ENCODE measurements at places on chromosomes 2 and 18. TPM values are rescaled to one million over a fixed set of nuclear protein-coding genes. Genes with fewer than 3 reads are reported as not detected.

The CYBRD1 gene
- total RNA-seq: 2.4 TPM

The UPP2 gene
- total RNA-seq: not detected

The STEAP3 gene
- total RNA-seq: 16.0 TPM

The SLC23A3 gene
- not detected for total RNA-seq

The BMP10 gene
- total RNA-seq: not detected

The CGREF1 gene
- 1.0 TPM for total RNA-seq

The FAM161A gene
- 7.8 TPM for total RNA-seq

- no peak for DNase-seq
Measured at GRCh38 chr2:608297-608696, 68.9 kb downstream of the TMEM18 start.

GRCh38 chr18:57014772-57015413 is 132.0 kb upstream of the BOD1L2 start:
- no peak for DNase-seq

GRCh38 chr2:163255086-163255485 is 416.5 kb upstream of the KCNH7 start:
- DNase-seq: no peak

- DNase-seq: no peak
Measured at GRCh38 chr2:122205641-122206040, 450.2 kb downstream of the TSN start.

GRCh38 chr2:37713258-37713700 is 41.8 kb upstream of the CDC42EP3 start:
- DNase-seq: no peak

DNA sequence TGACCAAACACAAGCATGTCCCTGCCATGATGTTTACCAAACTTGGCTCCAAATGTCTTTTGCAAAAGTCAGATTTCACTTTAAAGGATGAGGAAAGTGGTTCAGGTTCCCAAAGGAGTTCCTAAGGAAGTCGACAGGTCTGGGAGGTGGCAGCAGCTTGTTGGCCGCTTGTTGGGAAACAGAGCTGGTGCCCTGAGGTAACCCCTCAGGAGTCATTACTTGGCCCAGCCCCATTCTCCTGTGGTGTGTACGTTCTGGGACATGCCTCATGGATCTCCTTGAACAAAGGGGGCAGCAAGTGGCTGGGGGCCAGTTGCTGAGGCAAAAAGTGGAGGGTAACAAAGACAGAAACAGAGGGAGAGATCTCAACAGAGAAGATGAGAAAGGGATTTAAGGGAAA is 10.9 kb downstream of the TMBIM1 start:
- DNase-seq: no peak

DNA sequence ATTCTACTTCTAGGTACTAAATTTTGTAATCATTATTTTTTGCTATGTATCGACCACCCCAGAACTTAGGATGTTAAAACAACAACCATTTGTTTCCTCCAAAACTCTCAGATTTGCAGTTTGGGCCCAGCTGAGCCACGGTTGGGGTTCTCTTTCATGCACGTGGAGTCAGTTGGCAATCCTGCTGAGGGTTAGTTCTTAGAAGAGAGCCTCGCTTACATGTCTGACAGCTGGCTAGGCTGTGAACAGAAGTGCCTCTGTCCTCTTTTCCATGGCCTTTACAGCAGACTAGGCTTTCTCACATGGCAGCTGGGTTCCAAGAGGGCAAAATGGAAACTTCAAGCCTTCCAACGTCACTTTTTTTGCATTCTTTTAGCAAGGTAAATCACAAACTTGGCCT is 9.3 kb upstream of the RGPD4 start:
- no peak for DNase-seq

GRCh38 chr18:35577045-35577848 is 4.3 kb upstream of the GALNT1 start:
- no peak for DNase-seq

DNA sequence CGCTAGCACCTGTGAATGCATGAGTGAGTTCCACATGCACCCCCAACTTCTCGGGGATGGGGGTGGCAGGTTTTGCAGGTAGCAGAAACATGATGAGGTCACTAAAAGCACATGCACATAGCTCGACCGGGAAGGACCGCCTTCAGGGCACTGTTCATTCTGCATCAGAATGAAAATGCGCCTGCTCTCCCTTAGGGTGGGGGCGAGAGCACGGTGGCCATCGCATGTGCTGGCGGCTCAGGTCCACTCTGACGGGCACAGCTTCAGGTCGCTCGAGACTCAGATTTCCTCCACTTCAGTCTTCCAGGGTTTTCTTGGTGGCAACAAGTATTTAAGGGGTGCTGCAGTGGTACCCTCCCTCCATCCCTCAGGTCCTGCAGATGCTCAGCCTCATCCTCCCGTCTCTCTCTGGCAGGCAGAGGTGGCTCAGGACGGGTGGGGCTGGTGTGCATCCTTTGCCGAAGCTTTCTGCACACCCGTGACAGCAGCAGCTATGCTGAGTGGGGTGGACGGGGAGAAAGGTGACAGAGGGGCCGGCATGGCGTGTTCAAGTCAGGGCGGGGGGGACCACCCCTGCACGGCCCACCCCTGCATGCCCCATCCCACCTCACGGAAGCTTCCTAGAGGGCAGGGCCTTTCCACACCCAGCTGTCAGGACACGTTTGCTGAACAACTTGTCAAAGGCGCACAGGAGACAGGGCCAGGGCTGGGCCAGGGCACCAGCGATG is 14.8 kb downstream of the KCNIP3 start:
- no peak for DNase-seq

GRCh38 chr2:207155516-207156444 is 10.0 kb downstream of the KLF7 start:
- DNase-seq: no peak

- no peak for DNase-seq
Measured at GRCh38 chr18:5049124-5049523, 147.9 kb downstream of the AKAIN1 start.

DNA sequence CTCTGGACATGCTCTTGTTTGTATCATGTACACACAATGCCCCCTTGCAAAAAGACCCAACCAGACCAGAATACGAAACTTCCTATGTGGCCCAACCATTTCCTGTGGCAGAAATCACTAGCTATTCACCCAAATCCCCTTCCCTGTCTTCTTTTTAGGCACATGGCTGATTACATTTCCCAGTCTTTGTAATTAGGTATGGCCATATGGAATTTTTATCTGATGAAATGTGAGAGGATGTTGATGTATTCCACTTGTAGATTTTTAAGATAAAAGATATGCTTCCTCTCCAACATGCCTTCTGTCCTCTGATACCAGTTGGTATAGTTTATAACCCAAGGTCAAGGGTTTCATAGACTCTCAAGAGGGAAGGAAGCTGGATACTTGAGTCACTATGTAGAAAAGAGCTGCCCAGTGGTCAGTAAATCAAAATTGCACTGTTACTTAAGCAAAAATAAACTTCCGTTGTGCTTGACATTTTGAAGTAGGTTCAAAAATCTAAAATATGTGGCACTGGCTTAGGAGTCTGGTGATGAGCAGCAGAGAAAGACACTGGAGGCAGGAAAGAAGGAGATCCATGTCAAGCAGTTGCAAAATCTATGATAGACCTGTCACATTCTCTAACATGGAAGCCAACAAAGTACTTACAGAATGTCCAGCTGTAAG is 297.4 kb downstream of the SMAD2 start:
- DNase-seq: no peak

DNA sequence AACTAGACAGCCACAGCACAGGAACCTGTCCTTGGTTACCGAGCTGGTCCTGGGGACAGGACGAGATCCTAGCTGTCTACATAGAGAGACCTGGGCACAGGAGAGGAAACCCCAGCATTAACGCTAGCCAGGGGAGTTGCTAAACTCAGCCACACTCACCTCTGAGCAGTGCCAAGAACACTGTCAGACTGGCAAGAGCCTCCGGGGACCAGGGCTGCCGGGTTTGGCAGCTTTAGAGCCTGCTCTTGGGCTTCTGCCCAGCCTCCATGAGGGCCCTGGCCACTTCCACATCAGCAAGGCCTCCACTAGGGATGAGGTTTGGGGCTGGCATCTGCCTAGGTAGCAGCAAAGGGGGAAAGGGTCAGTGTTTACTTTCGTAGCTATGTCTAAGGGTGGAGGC is 6.7 kb downstream of the TMBIM1 start:
- DNase-seq: peak; percentile 22

DNA sequence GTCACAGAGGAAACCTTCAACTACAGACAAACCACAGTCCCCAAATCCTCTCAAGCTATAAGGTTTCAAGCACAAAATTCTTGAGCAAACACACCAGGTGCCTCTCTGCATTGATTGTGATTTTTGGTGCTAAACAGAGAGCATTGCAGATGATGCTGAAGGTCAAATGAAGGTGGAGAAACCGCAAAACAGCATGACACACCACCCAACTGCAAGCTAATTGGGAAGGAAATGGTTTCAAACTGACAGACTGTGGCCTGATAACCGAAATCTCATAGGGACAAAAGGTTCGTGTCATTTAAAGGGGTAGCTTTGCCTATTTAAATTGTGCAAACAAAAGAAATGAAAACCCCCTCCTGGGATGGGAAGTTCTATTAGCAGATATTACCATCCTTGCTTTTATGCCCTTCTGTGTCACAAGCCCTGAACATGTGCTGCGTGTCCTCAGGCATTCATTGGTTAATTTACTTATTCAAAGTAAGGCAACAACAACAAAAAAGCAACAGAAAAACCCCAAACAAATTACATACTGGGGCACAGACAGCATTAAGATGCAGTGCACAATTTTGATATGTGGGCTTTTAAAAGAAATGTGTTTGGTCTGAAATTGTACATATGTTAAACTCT is 154.9 kb downstream of the AQP4 start:
- DNase-seq: no peak
